ENCODE measurements at places on chromosomes 12 and 14.

- DNase-seq: peak; percentile 52
These were observed 165.2 kb downstream of the VRK1 start for GRCh38 chr14:96962337-96962736.

DNA sequence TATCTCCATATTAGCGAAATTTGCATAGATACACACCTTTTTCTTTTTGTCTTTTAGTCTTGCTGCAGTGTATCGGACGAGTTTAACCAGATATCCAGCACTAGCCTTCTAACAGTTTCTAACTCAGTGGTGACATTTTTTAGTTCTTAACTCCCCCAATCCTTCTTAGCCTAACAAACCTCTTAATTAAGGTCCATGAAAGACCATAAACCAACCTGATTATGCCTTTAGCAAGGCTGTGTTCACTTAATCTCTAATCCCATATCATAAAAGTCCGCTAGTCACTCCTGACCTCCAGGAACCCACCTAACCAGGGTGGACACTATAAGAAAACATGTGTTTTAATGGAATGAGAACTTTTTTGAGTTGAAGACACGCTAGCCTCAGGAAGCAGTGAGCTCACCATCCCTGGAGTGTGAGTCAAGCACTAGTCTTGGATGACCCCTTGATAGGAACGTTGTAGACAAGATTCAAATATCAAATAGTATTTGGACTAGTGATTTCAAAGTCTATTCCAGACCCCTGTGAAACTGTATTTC is 9.5 kb downstream of the CDKN1B start:
- no peak for DNase-seq

DNA sequence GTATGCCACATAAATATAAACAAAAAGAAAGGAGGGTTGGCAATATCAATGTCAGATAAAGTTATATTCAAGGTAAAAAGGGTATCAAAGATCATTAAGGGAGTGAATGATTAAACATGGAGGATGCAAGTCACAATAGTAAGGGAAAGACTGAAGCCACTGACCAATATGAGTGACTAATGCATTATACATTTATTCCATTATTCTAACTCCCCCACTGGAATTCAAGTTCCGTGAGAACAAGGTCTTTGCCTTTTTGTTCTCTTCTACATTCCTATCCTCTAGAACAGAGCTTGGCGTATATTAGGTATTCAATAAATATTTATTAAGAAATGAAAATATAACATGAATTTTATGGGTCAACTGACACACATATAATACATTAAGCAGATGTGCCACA is 30.7 kb downstream of the MAP4K5 start:
- DNase-seq: no peak

DNA sequence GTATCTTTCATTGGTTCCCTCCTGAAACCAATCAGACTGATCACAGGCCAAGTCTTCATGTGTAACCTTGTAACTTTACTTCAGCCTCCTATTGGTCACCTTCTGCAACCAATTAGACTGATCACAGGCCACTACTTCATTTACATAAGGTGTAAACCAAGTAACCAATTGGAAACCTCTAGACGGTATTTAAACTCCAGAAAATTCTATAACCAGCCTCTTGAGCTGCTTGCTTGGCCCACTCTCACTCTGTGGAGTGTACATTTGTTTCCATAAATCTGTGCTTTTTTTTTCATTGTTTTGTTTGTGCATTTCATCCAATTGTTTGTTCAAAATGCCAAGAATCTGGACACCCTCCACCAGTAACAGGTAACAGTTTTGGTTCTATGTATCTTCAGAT is 47.5 kb downstream of the EIF2S3B start:
- DNase-seq: no peak

GRCh38 chr12:18415227-18415626 is 153.9 kb downstream of the PIK3C2G start:
- no peak for DNase-seq

- no peak for DNase-seq
These were observed 15.9 kb downstream of the UBE2N start for GRCh38 chr12:93425736-93426411.

DNA sequence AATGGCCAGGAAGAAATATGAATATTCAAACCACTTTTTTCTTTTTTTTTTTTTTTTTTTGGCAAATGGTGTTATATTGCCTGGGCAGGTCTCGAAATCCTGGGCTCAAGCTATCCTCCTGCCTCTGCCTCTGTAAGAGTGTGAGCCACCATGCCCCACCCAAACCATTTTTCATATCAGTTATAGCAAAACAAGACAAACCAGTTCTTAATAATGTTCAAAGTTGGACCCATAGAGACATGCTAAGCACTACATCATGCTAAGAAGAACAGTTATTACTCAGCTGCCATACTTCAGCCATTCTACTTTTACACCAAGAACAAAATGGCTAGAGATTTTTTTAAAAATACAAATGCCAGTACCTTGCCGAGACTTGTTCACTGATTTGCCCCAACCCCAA is 25.5 kb downstream of the EIF2S1 start:
- DNase-seq: no peak

DNA sequence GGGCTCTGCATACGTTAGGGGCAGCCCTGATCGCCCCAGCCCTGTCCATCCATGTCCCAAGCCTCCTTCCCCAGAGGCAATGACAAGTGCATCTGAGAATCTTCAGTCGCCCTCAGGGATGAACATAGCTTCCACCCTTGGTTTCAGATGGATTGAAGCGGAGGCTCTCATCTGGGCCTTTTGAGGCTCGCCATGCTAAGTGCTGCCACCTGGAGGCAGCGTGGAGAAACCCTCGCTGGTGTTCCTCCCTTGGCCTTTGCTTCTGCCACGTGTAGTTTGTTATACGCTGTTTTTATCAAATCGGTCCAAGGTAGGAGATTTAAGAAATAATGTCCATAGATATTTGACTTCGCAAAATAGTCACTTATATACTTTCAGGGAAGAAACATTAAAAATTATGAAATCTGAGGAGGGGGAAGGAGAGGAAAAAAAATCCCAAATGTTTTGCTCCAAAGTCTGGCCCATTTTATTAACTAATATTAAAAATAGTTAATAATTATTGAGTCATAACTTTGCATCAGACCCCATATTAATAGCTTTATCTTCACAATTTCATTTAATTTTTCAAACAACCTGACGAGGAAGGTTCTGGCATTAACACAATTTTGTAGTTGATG is 28.8 kb upstream of the LRRC10 start:
- DNase-seq: peak; percentile 59

DNA sequence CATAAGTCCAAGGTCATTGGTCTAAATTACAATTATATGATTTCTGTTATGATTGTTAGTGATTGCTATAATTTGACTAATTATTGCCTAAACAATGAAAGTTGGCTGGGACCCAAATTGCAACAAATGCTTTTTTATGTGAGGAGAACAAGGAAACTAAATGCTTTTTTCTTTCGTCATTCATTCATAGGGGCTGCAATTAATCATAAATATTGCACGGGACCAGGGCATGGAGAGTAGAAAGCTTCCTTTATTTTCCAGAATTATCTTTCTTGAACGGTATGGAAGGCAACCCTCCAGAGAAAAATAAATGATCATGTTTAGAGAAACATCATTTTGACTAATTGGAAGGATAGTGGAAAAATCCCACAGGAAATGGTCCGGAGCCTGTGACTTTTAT is 32.6 kb upstream of the ARHGAP5 start:
- DNase-seq: no peak

DNA sequence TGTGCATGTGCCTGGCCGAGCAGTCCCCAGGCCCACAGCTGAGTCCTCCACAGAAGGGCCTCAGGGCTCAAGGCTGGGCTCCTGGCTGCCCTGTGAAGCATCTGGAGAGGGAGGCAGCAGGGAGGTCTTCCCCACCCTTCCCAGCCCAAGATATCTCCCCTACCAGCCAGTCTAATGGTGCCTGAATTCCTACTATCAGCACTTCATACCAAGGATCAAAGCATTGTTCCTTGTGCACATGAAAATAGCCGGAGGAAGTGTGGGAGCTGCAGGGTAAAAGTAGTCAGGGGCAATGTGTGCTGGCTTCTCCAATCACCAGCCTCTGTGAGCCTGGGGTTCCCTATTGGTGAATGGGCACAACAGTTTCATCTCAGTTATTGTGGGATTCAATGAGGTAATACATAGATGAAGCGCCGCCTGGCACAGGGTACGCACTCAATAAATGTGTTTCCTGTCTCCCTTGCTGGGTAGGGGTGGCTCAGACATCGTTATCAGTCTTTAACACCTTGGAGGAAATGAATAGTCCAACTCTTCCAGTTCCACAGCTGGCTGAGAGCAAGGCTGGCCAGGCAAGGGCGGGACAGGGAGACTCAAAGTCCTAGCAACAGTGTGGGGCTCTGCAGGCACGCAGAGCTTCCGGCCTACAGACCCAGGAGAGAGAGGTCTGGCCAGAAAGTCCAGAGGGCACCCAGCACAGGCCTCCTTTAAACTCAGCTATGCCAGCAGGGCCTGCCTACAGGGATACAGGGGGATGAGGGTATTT is 39.1 kb upstream of the PNMA1 start:
- peak; percentile 96 for DNase-seq

DNA sequence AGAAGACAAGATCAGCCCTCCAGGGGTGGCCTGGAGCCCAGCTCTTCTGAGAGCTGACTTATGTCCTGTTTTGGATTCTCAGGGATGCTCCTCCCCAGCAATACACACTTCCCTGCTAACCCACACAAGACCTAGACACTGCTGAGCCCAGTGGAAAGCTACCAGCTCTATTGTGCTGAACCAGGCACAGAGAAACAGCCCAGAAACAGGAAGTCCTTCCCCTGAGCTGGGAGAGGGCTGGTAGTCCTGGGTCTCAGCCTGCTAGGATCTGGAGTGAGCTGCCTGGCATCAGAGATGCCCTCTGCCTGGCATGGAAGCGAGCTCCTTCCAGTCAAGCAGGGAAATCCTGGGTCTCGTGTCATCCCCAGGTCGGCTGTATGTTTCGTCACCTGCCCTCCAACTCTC is 1.2 kb upstream of the LAG3 start:
- no peak for DNase-seq

- DNase-seq: no peak
These were observed 26.5 kb upstream of the RPLP0 start for GRCh38 chr12:120227233-120228040.

DNA sequence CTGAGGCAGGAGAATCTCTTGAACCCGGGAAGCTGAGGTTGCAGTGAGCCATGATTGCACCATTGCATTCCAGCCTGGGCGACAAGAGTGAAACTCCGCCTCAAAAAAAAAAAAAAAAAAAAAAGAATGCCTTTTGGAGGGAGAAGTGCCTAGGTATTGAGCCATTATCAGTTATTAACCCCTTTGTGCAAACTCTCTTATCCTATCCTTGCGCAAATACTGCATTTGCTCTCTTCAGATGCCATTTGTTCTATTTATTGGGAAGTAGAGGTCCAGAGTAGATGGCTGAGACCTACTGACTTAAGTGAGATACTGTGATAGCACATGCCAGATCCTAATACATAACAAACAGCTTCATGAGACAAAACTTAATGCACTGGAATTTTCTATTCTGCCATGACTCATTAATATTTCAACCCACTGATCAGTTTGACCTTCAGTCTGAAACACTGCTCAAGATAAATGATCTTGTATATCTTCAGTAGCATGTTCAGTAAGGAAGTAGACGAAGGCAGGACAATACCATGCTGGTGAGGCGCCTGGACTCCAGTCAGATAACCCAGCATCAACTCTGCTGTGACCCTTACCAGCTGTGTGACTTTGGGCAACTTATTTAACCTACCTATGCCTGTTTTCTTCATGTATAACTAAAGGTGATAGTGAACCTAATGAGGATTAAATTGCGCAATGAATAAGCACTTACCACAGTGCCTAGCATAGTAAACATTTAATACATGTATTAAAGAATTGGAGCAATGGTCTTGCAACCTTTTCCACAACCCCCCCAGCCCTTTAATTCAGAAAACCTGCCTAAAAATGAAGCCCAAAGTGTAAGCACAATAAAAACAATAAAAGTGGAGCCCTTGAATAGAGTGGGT is 5.7 kb upstream of the DNAAF2 start:
- no peak for DNase-seq

DNA sequence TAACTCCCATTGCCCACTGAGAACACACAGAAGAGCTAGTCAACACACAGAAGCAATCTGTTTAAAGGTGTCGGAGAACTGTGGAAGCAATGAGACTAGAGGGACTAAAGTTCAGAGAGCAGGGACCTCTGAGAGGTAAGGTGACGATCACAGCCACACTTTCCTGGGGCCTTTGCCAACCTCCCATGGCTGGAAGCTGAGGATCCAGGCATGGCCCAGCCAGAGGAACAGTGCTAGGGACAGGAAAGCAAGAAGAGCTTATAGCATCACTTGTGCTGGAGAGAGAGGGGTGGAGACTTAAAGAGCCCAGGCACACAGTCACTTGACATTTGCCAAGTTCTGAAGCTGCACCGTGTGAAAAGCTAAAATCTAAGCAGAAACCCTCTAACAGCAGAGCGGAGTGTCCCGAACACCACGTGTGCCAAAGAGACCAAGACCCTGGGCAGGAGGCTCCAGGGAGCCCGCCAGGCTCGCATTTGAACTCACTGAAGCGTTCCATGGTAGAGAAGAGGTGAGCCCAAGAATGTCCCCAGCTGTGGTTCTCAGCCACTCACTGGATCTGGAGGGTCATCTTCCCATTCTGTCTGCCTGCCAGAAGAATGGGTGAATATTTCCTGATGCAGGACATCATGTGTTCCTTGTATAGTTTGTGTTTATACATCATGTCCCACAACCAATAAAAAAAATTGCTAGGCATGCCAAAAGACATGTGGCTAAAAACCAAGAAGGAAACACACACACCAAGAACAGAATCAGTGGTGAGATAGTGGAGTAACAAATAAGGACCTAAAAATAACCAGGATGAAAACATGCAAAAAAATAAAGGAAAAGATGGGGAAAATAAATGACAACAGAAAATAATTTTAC is 174.0 kb upstream of the C14orf180 start:
- DNase-seq: no peak

GRCh38 chr12:56038022-56038655 is 3.6 kb upstream of the RPS26 start:
- DNase-seq: no peak

- no peak for DNase-seq
These were observed 8.8 kb upstream of the DDHD1 start for GRCh38 chr14:53161758-53162435.

- DNase-seq: no peak
These were observed 432.1 kb downstream of the CCDC91 start for GRCh38 chr12:28622406-28622805.

- DNase-seq: no peak
These were observed 17.1 kb downstream of the MRPL42 start for GRCh38 chr12:93484315-93484981.

GRCh38 chr12:57726151-57726883 is 12.2 kb downstream of the AGAP2 start:
- DNase-seq: no peak

- no peak for DNase-seq
These were observed 89.0 kb downstream of the SLC24A4 start for GRCh38 chr14:92411941-92412340.

Measured in Jurkat, Clone E6-1 (cell line).